ENCODE measurements at places on chromosomes 3 and 15.

GRCh38 chr3:52494445-52494844 lies 693 bp upstream of the STAB1 start:
- DNase-seq = no peak

DNA sequence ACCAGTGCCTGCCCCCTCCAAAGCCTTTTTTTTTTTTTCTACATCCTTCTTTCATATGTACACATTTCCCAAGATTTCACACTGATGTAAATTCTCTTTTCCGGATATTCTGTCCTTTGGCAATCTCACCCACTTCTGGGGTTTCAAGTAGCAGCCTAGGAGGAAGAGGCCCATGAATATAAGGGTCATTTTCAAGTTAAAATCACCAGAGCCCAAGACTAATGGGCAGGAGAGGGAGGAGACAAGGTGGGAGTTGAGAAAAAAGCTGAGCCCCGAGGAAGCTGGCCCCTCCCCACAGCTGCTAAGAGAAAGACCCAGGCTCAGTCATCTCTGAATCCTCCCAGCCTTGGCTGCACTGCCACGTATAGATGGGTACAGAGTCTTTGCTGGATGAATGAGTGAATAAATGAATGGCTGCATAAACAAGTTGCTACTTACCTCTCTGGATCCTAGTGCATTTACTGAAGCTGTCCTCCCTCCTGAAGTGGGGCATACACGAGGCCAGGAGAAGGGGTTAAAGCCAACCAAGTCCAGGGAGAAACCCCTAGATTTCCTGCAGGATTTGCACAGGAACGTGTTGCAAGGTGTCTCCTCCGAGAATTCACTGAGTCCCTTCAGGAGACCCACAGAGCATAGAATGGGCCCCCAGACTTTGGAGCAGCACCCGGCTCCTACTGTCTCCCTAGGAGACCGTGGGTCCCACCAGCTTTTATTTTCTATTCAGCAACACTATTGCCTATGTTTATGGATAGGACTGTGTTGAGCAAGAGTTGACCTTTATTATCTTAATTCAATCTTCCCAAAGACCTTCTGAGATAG lies 100.8 kb upstream of the LIPC start:
- DNase-seq = no peak

- no peak for DNase-seq
Observed at GRCh38 chr3:142226474-142226873, 1.1 kb upstream of the GK5 start.

- no peak for DNase-seq
Observed at GRCh38 chr15:63371297-63371918, 10.2 kb downstream of the CA12 start.

DNA sequence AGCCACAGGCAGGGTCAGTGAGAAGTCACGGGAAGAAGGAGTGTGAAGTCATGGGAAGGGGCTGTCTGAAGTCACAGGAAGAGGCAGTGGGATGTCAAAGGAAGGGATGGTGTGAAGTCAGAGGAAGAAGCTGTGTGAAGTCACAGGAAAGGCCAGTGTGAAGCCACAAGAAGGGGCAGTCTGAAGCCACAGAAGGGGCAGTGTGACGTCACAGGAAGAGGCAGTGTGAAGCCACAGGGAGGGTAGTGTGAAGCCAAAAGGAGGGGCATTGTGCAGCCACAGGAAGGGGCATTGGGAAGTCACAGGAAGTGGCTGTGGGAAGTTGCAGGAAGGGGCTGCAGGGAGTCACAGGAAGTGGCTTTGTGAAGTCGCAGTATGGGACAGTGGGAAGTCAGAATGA lies 35.1 kb downstream of the GASK1A start:
- DNase-seq = no peak

- DNase-seq = no peak
Observed at GRCh38 chr15:88651136-88651732, 12.4 kb downstream of the ISG20 start.

Data from cortex of kidney (tissue), 1 donor.